Daoy (cell line): ENCODE measurements at places on chromosomes 1 and 21. TPM values are rescaled to one million over a fixed set of nuclear protein-coding genes. Genes with fewer than 3 reads are reported as not detected.
A peak's percentile ranks its signal among the peaks of the same experiment; 100 is the strongest.

DNA sequence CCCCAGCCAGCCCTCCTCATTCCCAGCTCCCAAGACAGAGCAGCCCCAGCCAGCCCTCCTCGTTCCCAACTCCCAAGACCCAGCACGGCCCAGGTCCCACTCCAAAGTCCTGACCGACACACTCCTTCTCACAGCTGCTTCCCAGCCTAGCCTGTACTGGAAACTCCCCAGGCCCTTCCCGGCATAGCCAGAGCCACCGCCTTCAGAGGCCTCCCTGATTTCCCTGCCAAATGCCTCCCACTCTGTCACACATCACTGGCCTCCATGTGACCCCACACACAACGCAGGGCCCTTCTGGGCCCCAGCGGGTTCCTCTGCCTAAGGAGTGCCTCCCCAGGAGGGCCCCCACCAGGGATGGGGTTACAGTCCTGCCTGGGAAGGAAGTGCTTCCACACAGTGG is 2.8 kb downstream of the UBE2J2 start:
- no peak for DNase-seq

- DNase-seq = no peak
Observed at GRCh38 chr1:78911956-78912880, 94.3 kb downstream of the ADGRL4 start.

DNA sequence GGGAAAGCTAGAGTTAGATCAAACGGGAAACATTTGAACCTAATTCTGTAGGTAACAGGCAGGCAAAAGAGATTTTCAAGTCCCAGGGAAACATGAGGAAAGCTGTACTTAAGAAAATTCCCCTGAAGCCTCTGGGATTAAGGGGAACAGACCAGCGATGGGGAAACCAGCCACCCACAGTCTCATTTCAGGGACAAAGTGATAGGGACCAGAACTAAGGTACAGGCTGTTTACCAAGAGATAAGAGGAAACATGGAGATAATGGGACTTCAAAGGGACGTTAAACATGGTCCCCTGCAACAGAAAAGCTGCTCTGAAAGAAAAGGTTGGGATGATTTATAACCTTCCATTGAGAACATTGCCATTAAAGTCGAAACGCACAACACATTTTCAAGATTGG is 84.4 kb downstream of the NTPCR start:
- DNase-seq = no peak

- DNase-seq = peak; percentile 48
Observed at GRCh38 chr1:229114850-229115365, 156.0 kb upstream of the RAB4A start.

DNA sequence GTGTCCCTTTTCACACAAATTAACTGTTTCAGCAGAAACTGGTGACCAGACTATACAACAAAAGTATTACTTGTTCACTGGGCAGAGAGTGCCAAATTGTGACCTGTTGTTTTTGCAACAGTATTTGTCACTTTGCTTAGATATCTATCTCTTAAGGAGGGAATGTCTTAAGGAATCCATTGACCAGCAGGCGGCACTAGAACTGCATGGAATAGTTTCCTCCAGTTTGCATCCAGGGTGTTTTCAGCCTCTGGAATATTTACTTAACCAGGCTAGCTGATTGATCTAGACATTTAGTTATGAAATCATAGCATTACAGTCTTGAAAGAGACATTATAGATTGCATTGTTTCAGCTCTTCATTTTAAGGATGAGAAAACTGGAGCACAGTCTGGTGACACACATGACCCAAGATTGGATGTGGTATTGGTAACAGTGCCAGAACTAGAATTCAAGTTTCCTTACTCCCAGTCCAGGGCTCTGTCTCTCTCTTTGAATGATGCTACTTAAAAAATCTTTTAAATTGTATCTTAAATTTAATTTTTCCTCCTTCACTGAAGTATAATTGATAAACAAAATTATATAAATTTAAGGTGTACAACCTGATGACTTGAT is 16.9 kb downstream of the RPTN start:
- DNase-seq = peak; percentile 71

GRCh38 chr1:97685360-97685759 is 235.5 kb downstream of the DPYD start:
- no peak for DNase-seq

GRCh38 chr1:107593501-107594209 is 371.3 kb downstream of the VAV3 start:
- DNase-seq = no peak

GRCh38 chr1:58839147-58839795 is 55.4 kb upstream of the JUN start:
- DNase-seq = no peak

GRCh38 chr21:29697555-29698193 is 242.1 kb downstream of the GRIK1 start:
- peak; percentile 15 for DNase-seq

DNA sequence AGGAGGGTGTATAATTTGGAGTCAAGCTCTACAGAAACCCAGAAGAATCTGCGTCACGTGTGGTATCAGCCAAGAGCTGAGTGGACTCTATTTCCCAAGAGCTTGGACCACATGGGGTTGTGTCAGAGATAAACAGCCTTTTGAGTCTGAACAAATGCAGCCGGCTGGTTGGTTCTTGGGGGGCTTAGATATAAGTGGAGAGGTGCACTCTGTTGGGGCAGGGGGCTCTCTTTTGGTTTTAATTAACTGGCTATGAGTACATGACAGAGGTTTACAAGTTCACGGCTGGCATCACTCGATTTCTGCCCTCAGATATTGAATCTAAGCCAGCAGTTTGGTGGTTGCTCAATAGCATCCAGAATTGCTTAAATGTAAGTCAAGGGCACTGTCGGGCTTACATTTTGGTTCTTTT is 501 bp upstream of the MRAP start:
- no peak for DNase-seq

- peak; percentile 10 for DNase-seq
Observed at GRCh38 chr21:36386031-36386642, 945 bp downstream of the CHAF1B start.

DNA sequence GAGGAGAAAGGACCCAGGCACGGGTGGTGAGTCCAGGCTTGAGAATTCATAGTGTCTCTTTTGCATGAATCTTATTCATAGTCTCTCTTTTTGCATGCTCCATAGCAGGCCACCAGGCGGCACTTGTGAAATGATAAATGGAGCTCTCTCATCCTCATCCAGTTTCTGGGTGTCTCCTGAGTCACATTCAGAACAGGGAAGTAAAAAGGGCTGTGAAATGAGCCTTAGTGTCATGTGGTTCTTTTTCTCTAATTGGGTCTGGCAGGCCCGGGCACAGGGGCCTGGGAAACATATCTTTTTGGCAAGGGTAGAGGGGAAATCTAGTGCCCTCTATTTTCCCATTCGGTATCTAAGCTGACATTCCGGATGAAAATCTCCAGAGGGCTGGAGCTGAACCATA is 19.1 kb upstream of the NCF2 start:
- DNase-seq = peak; percentile 64

GRCh38 chr1:38045401-38046332 is 926 bp downstream of the POU3F1 start:
- DNase-seq = peak; percentile 74

- DNase-seq = no peak
Observed at GRCh38 chr1:174219606-174220370, 60.5 kb downstream of the RABGAP1L start.

GRCh38 chr1:62240651-62241370 is 46.2 kb downstream of the L1TD1 start:
- DNase-seq = no peak

- DNase-seq = no peak
Observed at GRCh38 chr1:100614570-100614969, 76.6 kb downstream of the GPR88 start.

GRCh38 chr1:37621326-37621870 is 13.3 kb downstream of the RSPO1 start:
- no peak for DNase-seq

DNA sequence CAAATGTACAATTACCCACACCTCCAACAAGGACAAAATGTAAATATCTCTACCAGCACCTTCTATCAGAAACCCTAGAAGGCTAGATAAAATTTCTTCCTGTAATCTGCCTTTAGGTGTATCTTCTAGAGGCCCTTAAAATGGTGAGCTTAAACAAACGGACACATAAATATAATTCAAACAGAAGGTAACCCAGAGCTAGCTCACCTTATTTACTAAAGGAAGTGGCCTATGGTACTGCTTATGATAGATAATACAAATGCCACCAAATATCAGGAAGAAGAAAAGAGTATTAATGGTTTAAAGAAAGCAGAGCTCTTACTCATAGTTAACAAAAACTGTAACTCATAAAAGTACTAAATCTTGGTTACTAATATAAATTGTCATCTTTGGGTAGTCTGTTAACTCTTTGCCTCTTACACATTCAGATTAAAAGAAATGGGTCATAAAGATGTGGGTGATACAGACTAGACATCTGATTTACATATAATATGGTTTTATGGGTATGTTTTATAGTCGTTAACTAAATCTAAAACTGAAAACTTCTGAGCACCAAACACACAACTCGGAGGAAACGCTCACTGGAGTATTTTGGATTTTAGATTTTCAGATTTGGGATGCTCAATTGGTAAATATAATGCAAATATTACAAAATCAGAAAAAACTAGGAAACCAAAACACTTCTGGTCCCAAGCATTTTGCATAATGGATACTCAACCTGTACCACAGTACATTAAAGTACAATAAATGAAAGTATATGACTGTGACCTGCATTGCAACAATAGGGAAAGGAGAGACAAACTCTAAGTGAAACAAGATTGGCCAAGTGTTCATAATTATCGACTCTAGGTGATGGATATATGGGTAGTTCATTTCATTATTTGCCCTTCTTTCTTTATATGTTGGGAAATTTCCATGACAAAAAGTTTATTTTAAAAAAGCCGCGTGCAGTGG is 23.2 kb downstream of the TRIT1 start:
- no peak for DNase-seq

DNA sequence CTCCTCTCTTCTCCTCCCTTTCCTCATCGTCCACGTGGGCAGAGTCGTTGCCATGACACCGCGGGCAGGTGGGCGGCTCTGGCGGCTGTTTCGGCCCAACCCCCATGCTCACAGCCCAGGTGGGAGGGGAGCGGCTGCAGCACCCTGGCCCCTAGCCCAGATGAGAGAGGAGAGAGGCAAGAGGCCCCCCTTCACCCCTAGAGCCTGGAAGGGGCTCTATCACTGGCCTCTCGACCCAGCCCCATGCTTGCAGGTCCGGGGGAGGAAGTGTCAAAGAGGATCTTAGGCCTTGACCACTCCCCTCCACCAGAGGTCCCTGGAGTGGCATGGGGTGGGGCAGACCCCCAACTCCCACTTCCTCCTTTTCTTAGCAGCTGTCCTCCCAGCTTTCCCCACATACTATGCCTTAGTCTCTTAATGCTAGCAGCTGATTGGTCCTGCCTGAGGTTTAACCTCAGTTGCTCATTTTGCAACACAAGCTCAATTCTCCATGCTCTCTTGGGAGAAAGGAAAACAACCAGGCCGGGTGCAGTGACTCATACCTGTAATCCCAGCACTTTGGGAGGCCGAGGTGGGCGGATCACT is 10.4 kb downstream of the DLGAP3 start:
- DNase-seq = no peak

DNA sequence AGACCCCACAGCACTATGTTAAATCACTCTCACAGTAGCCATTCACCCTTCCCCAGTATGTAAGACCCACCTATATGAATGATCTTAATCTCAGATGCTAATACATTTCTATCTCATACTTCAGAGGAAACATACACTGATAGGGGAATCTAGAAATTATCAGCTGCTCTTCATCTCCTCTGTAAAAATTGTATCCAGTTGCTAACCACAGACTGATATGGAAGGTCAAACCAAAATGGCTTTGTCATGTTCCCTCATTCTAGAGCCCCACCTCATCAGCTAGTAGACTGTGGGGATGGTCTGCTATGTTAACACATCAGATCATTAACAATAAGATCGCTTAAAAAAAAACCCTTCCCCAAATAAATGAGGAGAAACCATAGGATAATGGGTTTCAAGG is 71.7 kb downstream of the UBR4 start:
- no peak for DNase-seq

- DNase-seq = no peak
Observed at GRCh38 chr1:172498857-172499256, 34.1 kb upstream of the SUCO start.

GRCh38 chr1:156583821-156584622 is 4.5 kb downstream of the TTC24 start:
- DNase-seq = peak; percentile 76

DNA sequence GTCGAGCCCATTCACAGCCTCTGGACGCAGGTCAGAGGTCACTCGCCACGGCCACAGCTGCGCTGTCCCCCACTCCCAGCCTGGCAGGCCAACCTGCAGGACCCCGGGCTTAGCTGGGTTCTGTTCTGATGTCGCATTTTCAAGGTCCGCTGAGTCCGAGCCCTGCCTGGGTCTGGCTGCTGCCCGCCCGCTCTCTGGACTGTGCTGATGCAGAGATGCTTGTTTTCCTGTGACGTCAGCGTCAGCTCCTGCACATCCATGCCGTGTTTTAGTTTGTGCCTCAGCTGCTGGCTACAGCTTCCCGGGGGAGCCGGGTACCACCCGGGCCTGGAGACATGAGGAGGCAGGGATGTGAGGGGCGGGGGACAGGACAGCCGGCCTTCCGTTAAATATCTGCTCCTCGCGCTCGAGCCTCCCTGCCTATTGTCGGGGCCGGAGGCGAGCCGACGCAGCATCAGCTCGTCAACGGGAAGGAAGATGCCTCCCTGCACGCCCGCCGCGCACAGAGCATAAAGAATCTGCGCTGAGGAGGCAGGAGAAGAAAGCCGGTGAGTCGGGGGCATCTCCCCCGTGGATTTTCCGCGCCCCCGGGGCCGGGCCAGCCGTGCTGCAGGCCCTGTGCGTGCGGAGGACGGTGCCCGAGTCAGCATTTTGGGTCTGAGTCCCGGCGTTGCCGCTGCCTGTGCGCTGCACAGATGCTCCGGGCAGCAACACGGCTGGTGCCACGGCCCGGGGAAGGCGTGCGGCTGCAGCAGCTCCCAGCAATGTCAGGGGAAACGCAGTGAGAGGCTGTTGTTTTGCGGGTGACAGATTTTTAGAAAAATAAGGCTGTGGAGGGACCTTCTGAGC is 23.4 kb downstream of the PRKCZ start:
- peak; percentile 83 for DNase-seq

DNA sequence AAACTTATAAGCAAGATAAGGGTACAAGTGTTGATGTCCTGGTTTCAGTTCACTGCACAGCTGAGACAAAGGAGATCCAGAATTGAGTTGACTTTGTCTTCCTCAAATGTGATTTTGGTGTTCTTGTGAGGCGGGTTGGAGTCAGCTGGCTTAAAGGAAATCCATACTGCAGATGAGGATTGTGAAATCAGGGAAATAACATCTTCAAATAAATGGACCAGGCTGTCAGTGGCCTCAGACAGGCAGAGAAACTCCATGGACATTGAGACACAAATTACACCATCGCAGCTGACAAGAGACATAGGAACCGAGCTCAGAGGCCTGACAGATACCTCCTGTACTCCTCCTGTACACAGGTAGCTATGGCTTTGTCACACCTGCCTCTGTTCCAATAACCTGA is 27.0 kb upstream of the REG4 start:
- DNase-seq = no peak

- DNase-seq = no peak
Observed at GRCh38 chr1:3117879-3118278, 48.9 kb downstream of the PRDM16 start.

- no peak for DNase-seq
Observed at GRCh38 chr1:231605149-231606100, 21.2 kb upstream of the DISC1 start.

PAQR7 gene
- 6.1 and 7.9 TPM in 2 replicates for total RNA-seq

PCAT6 gene
- not detected in 2 replicates for total RNA-seq

RNF186 gene
- not detected in 2 replicates for total RNA-seq

CIART gene
- not detected in 2 replicates for total RNA-seq

OR2T29 gene
- not detected in 2 replicates for total RNA-seq

FOXO6 gene
- total RNA-seq = 0.06 and 0.80 TPM in 2 replicates

CITED4 gene
- 5.8 and 18.7 TPM in 2 replicates for total RNA-seq

PLA2G2C gene
- not detected in 2 replicates for total RNA-seq

CTSE gene
- total RNA-seq = not detected in 2 replicates

ANKRD35 gene
- not detected in 2 replicates for total RNA-seq

FNBP1L gene
- 35.4 and 40.7 TPM in 2 replicates for total RNA-seq
